ENCODE measurements at places on chromosomes 6 and 20.

DNA sequence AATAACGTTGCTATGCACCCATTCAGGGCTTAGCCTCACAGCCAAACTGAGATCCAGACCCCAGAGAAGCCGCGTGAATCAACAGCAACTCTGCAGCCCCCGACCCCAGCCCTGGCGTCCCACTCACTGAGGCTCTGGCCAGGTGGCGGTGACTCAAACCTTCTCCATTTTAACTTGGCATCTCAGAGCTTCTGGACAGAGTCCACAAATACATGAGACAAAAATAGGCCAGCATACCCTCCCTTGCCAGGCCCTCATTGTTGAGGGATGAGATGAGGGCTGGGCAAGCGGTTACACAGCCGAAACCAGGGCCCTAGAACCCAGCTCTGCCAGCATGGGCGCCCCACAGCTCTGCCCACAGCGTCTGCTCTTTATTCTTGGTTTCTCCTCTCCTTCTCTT is 118.4 kb downstream of the MYLK4 start:
- no peak for DNase-seq

DNA sequence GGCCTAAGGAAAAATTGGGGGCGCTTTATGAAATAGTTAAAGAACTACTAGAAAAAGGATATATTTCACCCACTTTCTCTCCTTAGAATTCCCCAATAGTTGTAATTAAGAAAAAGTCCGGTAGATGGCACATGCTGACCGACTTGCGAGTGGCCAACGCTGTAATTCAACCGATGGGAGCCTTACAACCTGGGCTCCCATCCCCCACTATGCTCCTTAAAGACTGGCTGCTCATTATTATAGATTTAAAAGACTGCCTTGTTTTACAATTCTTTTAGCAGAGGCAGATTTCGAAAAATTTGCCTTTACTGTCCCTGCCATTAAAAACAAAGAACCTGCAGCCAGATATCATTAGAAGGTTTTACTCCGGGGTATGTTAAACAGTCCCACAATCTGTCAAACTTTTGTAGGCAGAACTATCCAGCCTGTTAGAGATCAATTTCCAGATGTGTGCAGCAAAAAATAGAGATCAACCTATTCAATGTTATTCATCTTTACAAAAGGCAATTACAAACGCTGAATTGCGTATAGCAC is 58.5 kb upstream of the PRSS16 start:
- no peak for DNase-seq

DNA sequence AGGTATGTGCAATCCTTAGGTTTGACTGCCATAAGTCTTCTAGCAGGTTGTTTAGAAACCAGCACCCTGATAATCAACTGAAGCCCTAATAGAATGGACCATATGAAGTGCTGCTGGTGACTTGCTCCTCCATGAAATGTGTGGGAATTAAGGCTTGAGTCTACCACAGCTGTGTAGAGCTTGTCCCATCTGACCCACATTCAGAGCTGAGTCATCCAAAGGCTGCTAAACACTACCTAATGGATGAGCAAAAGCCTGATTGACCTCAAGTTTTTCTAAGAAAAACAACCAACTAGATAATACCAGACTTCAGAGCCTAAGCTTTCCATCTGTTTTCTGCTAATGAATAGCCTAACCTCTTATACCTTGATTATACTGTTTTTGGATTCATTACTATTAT is 120.3 kb upstream of the MOCS1 start:
- no peak for DNase-seq

DNA sequence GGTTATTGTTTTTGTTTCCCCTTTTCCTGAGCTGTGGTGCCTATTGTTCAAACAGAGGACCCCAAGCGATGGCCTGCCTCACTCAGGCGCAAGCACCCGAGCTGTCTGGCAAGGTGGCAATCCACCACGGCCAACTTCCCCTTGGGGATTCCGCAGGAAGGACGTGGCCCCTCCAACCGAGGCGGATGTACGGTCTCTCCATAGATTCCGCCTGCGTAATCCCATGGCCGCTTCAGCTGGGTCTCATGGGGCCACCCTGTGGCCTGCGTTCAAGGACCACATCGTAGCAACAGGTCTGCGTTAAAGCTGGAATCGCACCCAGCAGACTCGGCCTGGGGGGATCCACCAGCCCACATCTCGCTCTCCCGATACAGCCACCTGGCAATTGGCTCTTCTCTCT is 79.9 kb downstream of the CEBPB start:
- no peak for DNase-seq

- no peak for DNase-seq
These were observed 69.8 kb downstream of the DST start for GRCh38 chr6:56572788-56573471.

DNA sequence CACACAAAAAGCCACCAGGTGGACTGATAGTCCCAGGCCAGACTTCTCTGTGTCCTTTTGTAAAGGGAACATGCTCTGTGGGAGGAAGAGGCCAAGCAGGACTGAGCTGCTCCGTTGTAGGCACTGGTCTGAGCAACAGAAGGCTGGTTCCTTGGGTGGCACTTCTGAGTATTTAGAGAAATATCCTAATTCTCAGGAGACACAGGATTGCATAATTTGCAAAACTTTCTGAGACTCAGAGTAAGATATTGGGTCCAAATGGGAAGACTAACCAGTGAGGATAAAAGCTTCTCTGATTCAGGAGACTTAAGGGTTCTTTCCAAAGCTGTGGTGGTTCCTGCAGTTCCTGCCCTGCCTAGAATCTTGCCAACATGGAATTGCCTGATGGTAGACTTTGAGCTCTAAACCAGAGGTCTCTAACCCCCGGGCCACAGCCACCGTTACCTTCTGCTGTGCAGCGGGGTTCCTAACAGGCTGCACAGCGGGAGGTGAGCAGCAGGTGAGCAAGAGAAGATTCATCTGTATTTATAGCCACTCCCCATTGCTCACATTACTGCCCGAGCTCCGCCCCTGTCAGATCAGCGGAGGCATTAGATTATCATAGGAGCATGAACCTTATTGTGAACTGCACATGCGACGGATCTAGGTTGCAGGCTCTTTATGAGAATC is 107.0 kb downstream of the OLIG3 start:
- DNase-seq, result no peak

DNA sequence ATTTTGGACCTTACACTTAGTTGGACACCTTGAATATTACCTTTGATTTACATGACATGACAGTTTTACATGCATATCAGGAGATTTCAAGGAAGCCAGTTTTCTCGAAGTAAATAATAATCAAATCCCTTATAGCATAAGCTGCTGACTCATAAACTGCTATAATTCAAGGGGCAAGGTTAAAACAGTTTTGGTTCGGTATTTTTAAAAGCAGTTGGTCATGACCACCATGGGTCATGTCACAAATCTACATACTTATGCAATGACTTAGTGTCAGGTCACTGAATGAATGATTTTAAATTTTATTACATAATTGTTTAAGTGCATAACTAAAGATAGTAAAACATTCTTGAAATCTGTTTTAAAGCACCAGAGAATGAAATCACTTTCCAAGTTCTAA is 158.0 kb downstream of the DST start:
- DNase-seq, result no peak

DNA sequence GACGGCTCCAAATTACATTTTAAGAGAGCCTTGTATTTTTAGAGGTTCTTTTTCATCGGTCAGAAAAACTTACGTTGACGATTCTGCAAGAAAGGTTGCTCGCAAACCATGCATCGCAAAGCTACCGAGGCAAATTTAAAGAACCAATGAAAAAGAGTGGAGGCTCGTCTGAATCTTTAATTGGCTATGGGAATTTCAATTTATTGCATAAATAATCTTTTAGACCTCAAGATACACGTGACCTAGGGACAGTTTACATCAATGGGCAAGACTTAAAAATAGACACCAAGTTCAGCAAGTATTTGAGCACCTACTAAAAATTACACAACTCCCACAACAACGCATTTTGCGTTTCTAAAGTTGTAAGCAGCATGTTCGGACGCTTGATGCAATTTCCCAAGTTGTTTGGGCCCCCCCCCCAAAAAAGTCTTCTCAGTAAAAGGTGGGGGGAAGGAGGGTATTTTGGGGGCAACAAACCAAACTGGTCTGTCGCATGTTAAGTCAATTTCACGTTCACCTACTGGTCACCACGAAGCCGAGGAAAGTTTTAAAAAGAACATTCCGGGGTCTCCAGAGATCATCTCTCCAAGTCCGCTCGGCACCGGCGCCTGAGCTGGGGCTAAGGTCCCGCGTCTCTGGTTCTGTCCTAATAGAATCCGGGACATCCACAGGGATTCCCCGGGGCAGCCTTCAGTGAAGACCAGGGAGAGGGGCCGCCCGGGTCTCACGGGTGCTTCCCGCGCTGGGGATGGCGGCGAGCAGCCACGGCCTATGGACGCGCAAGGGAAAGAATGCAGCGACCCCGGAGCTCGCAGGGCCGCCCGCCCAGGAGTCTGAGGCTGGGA is 851 bp downstream of the SNX5 start:
- DNase-seq, result peak; percentile 40

GRCh38 chr6:89268776-89269175 is 46.3 kb downstream of the GABRR2 start:
- DNase-seq, result no peak

DNA sequence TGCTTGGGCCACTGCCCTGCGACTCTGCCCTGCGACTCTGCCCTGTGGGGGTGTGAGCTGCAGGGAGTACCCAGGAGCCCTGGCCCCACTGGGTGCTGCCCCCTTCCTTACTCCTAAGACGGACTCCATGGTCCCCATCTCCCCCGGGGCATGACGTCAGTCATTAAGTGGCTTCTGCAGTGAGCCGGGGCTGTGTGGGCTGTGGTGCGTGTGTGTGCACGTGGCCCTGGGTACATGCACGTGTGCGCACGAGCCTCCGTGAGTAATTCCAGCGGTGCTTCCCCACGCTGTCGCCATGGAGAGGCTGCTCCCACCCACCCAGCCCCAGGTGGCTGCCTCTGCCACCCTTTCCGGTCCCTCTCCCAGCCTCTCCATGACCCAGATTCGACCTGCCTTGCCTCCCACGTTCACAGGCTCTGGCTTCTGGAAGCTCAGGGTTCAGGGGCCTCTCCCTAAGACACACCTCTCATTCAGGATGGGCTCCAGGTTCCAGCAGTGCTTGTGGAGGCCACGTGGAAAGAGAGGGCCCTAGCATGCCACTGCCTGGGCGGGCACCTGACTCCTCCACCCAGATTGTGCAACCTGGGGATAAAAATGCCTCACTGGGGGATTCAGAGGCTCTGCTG is 88.3 kb downstream of the DLGAP4 start:
- DNase-seq, result no peak

DNA sequence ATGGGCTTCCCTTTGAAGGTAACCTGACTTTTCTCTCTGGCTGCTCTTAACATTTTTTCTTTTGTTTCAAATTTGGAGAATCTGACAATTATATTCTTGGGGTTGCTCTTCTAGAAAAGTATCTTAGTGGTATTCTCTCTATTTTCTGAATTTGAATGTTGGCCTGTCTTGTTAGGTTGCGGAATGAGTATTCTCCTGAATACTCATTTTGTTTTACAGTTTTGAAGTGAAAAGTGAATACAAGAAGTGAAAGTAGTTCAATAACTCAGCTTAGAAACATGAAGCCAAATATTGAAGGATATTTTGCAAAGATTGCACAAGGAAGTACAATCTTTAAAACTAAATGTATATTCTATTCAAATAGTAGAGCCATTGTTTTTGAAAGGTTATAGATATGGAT is 120.2 kb upstream of the MAP3K4 start:
- DNase-seq, result no peak

DNA sequence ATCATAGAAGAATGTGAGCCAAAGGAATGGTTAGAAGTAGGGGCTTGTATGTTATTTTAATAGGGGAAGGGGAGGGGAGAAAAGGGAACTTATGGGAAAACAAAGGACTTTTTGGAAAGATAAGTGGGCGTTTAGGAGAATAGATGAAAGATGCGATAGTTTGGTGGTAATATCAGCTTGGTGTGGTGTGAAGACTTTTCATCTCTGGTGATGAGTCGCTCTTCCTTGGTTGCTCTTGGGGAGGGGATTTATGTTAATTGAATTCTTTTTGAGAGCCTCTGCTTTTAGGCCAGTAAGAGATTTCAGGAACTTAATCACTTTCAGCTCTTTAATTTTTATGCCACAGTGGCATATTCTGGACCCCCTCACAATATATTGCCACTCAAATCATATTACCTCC is 10.8 kb downstream of the HECA start:
- DNase-seq, result no peak

DNA sequence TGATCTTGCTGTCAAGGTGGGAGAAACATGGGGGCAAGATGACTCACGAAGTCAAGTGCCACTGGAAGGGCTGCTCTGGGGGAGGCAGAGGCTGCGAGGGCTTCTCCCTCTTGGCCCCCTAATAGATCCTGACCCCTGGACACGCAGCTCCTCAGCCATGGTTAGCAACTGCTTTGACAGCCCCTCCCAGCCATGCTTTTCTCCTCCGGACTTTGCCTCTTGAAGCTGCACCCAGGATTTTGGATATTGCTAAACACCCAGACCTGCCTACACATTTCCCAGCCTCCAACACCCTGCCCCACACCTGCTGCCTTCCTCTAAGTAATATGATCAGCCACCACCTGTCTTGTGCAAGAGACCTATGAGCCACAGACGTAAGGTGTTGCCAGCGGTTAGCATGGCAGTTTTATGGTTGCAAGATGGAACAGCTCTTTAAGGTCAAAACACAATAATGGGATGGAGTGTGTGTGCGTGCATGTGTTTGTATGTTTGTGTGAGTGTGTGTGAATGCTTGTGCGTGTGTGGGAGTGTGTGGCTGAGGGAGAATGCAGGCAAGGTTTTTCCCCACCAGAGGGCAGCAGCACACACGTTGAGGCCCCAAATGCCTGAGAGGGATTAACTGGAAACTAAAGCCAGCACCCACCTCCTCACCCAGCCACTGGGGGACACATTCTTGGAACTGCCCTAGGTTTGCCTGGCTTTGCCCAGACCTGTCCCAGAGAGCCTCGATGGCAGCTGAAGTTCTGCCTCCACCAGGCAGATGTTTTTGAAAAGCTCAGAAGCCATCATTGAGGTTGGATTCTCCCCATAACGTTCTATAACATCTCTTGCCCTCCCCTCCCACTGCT is 2.5 kb downstream of the IP6K3 start:
- no peak for DNase-seq

DNA sequence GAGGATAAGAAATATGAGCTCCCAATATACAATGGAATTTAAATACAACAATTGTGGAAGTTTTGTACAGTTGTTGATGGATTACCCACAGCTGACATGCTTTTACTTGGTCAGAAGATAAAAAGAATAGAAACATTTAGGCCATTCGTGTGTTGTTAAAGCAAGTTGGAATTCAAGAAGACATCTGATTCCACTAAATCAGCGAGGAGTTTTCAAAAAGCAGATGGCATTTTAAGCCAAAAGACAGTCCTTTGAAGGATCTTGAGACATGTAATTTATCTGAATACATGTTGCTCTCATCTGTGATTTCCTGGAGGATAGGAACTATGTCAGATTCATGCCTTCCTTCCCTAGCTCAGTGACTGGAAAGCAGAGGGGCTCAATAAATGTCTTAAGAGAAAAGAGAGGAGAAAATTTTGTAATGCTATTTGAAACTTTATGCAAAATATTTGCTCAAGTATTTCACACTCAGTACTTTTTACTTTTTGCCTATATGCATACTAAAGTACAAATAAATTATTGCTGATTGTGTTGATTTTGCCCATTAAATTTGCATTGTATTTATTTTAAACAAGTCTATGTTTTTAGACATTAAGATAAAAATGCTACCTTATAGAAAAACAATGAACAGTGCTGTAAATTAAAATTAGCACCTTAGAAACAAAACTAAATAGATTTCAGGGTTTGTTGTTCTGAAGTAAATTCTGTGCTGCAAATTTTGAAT is 733.8 kb upstream of the FLRT3 start:
- DNase-seq, result no peak

GRCh38 chr6:31811645-31812044 is 3.4 kb downstream of the HSPA1L start:
- no peak for DNase-seq

GRCh38 chr20:16615199-16615598 is 42.0 kb upstream of the KIF16B start:
- no peak for DNase-seq

Measured in esophagus squamous epithelium (tissue), 5 donors.